NCI-H146 (cell line): ENCODE measurements at places on chromosomes 16 and 17.

DNA sequence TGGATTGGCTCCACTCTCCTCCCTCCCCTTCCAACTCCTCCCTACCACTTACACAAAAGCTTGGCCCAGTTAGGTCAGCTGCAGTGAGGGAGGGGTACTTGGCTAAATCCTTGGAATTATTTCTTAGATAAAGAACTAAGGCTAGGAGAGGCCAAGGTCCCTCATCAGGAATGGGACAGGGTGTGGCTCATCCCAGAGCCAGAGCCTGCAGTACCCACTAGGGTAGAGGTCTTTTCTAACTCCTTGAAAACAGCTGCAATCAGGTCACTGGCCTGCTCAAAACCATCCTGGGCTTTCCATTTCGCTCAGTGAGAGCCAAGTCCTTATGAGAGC is 1.9 kb upstream of the SLC46A1 start:
- DNase-seq, result no peak

DNA sequence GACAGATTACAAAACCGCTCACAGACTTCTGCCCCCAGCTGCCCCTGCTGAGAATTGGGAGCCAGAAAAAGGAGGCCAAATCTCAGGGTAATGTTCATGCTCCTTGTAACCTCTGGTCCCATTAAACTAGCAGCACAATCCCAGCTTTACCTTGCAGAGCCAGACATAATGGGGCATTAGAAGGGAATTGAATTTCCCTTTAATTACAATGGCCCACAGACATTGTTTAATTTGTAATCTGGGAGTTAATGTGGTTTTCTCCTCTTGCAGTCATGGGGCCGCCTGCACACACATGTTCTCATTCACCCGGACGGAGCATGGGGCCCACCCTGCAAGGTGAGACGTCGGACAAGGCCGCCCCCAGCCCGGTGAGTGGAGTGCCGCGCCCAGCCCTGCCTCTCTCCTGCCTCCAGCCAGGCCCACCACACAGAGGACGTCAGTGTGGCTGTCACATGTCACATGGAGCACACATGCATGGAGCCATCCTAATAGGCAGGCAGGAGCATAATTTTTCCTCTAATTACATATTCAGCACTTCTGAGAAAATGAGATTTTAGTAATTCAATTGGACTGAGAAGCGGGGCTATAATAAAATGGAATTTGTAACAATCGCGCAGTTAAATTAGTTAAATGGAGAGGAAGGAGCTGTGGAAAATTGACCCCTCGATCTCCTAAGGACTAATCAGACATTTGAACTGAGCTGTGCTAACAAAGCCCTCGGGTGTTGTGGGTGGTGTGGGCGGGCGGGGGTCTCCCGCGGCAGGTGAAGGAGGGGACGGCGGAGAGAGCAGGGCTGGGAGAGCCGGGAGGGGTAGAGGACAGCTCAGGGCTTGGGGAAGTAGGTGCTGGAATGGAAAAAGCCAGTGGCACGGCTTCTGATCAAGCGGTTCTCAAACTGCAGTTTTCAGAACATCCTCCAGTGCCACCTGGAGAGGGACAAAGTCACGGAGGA is 87.7 kb downstream of the ENGASE start:
- no peak for DNase-seq

DNA sequence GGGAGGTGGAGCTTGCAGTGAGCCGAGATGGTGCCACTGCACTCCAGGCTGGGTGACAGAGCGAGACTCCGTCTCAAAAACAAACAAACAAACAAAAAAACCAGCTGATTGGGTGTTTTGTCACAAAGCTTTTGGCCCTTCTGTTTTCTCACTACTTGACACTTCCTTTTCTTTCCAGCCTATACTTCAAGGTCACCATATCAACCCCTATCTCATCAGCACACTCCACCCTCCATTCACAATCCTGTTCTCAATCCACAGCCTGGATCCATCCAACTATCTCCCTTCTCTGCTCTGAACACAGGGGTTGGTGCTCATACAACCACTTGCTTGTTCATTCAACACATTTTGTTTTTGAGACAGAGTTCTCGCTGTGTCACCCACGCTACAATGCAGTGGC is 6.6 kb upstream of the MED11 start:
- DNase-seq, result no peak

DNA sequence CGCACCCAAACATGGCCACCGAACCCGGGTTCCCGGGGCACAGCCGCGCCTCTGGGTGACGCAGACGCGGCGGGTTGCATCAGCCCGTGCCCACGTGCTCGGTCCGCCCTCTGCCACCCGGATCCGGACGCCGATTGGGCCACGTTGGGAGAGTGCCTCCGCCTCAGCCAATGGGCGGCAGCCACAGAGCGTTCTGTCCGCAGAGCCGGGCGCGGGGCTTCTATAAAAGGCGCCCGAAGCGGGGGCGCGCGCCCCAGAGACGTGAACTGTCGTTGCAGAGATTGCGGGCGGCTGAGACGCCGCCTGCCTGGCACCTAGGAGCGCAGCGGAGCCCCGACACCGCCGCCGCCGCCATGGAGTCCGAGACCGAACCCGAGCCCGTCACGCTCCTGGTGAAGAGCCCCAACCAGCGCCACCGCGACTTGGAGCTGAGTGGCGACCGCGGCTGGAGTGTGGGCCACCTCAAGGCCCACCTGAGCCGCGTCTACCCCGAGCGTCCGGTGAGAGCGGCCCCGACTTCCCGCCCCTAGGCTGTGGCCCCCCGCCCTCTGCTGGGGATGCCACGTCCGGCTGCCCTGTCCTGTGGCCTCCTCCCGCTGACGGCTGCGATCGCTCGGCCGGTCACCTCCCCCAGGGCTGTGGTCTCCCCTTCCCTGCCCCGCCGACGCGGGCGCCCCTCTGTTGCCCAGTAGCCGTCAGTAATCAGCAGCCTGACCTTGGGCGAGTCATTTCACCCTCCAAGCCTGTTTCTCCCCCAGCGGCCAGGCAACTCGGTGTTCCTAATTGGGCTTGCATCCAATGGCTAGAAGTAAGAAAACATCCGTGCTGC is at the start of gene HERPUD1:
Gene HERPUD1, plus strand, starts transcription at position 251 of the 829 bp plus-strand sequence. Its CDS starts 103 bp downstream, at position 354.
- peak; percentile 94 for DNase-seq

DNA sequence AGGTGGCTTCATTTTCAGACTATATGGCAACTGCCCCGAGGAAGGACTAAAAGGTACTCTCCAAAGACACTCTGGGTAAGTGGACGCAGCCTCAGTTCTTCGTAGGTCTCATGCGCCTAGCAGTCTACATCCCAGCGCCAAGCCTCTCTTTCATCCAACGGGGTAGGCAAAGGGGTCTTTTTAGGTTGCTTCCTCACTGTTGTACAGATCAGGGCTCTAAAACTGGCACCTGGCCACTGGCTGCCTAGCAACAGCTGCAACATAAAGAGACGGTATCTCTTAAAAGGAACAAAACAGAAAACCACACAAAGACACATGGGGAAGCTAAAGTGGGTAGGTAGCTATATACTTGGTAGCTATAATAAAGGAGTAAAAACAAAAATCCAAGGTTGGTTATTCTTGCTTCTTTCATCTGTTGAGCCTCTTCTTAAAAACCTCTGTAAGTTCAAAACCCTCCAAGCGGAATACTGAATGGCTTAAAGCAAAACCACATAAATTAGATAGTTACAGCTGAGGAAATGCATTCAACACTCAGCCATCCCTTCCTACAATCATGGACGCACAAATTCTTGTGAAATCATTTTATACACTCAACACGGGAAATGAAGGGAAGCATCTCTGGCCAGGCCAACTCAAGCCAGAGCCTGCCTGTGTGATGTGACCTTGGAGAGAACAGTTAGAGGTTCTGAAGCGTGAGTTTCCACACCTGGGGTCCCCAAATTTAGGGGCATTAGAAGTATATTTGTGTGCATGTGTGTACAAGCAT is 22.7 kb downstream of the CYTH1 start:
- peak; percentile 66 for DNase-seq
